ENCODE measurements at places on chromosomes 5 and 9.

DNA sequence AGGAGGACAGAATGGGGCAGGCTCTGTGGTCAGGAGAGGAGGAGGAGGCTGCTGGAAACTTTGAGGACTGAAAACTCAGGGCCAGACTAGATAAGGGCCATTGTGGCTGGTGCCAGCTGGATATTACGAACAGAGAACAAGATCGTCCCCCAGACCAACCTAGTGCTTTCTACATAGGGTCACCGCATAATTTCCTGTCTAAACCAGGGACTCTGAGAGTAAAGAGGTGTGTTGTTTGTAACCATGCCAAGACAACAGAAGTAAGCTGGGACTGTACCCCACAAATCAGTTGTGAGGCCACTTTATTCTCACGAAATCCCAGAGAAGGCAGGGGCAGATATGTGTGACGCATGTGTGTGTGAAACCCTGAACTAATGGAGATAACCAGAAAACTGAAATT lies 20.3 kb upstream of the GFPT2 start:
- no peak for DNase-seq

GRCh38 chr9:126561582-126561981 lies 52.1 kb upstream of the LMX1B start:
- DNase-seq, result no peak

DNA sequence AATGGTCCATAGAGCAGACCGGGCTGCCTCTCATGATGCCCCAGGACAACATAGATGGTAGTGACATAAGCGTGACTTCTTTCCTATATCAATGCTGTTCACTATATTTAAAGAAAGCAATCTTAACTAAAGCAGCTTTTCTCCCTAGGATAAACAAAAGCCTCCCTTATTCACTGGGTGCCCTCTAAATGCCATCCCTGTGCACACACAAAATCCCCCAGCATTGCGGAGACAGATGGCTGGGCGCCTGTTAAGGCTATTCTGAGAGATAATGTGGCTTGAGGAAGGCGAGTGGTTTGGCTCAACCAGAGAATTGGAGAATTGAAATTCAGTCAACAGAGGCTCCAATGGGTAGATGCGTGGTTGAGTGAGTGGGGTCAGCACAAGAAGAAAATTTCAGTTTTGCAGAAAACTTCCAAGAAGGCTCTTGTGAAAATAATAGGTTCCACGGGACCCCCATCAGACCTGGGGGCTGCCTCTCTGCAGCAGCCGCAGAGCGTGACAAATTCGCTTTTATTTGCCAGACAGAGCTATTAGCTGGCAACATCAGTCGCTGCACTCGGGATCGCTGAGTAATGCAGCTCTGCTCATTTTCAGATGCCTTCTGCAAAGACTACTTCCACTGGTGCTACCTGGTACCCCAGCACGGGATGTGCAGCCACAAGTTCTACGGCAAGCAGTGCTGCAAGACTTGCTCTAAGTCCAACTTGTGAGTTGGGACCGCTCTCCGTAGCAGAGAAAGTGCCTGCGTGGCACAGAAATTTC lies 103.9 kb upstream of the ICE1 start:
- DNase-seq, result no peak

GRCh38 chr9:75111019-75111622 lies 22.8 kb downstream of the OSTF1 start:
- no peak for DNase-seq

DNA sequence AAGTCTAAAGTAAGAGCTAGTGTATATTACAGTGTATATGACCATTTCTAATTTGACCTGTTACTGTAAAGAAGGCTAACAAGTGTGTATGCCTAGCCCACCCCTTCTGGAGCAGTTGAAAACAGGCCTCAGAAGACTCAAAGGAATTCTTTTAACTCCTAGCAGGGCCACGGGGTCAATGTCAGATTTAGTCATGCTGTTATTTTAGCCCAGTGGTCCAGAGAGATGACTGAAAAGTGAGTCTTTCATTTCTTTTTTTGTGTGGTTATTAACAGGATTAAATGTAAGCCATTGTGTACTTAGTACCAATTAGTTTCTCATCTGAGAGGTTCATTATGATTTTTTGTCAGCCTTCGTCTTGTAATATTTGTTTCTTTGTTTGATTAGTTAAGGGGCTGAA lies 24.4 kb downstream of the ZCCHC7 start:
- DNase-seq, result peak; percentile 78

GRCh38 chr9:7240569-7241311 lies 483.0 kb downstream of the KDM4C start:
- DNase-seq, result no peak

DNA sequence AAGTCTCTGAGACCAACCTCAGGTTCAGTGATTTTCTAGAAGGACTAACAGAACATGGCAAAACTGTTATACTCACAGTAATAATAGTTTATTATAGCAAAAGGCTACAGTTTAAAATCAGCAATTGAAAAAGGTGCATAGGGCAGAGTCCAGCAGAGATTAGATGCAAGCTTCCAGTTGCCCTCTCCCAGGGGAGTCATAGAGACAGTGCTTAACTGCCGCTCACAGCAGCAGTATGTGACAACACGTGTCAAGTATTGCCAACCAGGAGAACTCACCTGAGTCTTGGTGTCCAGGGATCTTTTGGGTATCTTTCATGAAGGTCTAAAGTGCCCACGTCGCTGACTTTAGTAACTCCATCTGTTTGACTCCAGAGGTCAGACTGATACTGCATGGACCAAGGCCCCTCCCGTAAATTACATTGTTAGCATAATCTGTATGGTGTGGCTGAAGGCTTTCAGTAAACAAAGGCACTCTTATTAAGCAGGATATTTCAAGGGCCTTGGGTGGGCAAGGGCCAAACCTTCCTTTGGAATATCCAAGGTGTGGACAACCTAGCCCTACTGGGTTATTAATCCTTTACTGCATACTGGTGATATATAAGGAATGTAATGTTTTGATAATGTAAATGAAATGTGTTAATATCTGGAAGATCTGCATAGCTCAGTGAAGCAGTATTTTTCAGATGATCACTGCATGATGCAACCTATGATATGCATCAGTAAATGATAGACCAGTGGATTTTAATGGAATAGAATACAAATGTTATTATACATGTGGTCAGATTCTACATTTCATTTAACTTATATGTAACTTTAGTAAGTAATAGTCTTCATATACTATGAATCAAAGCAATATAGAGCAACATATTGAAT lies 44.0 kb downstream of the RASA1 start:
- DNase-seq, result no peak

DNA sequence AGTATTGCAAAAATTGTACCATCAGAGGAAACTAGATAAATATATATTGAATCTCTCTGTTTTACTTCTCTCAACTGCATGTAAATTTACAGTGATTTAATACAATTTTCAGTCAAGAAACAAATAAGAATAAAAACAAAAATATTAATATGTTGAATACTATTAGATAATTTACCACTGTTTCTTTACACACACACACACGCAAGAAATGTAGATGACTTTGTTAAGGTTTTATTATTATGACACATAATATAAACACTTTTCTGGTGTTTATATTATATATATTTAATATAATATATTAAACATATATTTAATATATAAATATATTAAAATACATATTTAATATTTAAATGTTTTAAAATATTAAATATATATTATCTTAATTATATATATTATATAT lies 814.3 kb upstream of the CDH10 start:
- no peak for DNase-seq

- DNase-seq, result no peak
Measured at GRCh38 chr9:27247756-27248155, 49.2 kb downstream of the EQTN start.

- DNase-seq, result no peak
Measured at GRCh38 chr5:80937584-80938356, 22.4 kb upstream of the RASGRF2 start.

DNA sequence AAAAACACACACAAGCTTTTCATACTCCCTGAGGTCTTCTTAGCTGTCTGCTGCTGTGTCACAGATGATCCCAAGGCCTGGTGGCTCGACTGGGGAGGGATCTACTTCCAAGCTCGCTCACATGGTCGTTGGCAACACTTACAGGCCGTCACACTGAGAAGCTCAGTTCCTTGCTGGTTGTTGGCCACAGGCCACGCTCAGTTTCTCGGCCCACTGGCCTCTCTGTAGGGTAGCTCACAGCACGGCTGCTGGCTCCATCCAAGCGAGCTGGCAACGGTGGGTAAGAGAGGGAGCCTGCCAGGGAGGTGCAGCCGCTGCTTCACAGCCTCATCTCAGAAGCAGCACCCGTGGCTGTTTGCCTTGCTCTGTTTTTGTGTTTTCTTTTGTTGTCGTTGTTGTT lies 43.8 kb upstream of the GFPT2 start:
- no peak for DNase-seq

- DNase-seq, result no peak
Measured at GRCh38 chr5:31083364-31083763, 110.1 kb upstream of the CDH6 start.

GRCh38 chr9:127154390-127155191 lies 32.2 kb upstream of the ANGPTL2 start:
- DNase-seq, result no peak

GRCh38 chr5:50934343-50934742 lies 267.9 kb downstream of the PARP8 start:
- DNase-seq, result no peak

DNA sequence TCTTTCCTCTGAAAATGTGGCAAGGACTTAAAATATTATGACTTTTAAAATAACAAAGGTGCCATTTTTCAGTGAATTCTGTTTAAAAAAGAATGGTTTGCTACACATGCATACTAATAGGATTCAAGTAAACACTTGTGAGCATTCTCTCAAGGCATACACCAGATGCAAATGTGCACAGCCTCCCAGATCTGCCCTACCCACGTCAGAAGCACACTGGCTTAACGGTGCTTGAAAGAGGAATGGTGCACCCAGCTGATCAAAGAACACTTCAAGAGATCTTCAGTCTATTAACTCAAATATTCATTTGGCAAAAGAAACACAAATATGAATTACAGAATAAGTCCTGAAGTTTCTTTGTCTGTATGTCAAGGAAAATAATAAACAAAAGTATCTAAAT lies 15.8 kb downstream of the GABRB2 start:
- DNase-seq, result no peak

Measured in kidney glomerular epithelial cell (primary cell).